ENCODE measurements at places on chromosomes 4 and X.
A peak's percentile ranks its signal among the peaks of the same experiment; 100 is the strongest.

DNA sequence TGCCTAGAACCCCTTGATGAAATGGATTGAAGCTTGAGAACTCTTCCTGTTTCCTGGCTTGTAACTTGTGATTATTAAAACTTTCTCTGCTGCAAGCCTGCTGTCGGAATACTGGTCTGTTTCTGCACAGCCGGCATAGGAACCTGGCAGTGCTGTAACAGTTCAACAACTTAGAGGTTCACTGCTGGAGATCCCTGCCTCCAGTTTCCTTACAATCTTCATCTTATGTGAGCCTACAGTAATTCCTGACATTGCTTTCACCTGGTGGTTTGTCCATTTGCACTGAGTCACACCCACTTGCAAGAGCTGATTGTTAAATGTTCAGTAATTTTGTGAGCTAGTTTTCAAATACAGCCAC, 1.3 kb upstream of the SEPSECS start:
- no peak for DNase-seq

- no peak for DNase-seq
Observed at GRCh38 chr4:6095023-6095752, 77.0 kb upstream of the C4orf50 start.

GRCh38 chr4:152572417-152573086, 36.7 kb upstream of the FBXW7 start:
- DNase-seq = no peak

DNA sequence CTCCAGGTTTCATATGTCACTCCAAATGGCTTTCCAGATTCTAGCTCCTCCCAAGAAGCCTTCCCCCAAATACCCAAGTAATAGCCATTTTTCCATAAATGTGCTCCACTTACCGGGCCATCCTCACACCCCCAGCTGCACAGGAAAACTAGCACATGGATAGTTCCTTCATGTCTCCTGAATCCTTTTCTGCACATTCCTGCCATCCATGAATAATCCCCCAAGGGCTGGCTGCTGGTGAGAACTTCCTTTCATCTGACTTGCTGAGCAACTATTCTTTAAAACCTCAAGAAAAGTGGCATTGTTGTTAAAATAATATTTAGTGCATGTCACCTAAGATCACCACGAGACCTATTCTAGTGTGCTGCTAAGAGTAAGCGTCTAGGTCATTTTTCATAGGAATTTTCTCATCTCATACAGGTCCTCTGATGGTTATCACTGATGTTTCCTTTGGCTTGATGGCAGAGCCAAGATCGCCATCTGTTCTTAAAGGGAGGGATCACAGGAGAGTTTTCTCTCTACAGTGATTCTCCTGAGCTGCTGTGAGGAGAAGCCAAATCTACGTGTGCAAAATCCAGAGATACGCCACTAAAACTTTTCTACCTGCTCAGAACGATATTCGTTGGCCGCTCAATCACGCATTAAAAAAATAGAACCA, 71.3 kb downstream of the MAP3K15 start:
- DNase-seq = no peak

GRCh38 chr4:23920716-23921446, 31.0 kb upstream of the PPARGC1A start:
- DNase-seq = no peak

DNA sequence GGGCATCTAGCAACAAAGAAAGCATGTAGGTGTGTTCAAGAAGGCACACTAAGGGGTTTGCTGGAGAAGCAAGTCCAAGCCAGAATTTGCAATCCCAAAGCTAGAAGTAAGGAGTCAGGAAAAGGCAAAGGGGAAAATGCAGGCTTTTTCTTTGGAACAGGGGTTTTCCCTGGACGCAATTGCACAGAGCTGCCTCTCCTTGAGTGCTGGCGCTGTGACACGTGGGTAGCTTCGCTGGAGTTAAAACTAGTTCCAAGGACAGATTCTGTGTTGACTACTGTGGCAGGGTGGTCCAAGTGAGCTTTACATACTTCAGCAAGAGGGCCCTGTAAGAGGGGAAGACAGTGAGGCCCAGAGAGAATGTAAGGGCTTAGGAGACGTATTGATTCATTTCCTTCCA, 277.1 kb downstream of the ADGRA3 start:
- DNase-seq = no peak

DNA sequence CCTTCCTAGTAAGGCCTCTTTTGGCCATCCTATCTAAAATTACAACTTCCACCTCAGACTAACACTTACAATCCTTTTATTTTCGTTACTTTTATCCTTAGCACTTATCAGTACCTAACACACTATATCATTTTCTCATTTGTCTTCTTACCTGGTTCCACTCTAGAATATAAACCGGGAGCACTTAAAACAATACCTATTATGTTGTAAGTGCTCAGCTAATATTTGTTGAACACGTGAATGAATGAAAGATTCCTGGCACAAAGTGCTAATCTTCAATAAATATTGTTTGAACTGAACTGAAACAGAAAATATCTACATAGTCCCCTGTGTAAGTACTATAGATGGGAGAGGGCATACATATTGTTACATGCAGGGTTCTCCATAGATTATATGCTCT, 14.4 kb downstream of the MGARP start:
- no peak for DNase-seq

DNA sequence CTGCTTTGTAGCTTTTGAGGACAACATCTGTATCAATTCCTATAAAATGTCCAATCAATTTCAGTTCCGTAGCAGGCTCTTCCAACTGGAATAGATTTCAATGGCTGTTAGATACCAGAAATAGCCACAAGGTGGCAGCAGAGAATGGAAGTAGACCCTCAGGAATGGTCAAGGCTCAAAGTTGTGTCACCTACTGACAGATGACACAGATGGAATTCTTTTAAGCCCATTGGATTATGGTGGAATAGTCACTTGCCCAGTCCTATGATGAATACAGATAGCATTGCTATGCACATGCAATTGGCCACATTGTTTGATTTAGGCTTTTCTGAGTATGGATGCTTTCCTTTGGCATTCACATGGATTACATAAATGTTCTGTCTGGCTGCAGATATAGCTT, 130.4 kb upstream of the RADX start:
- DNase-seq = no peak

DNA sequence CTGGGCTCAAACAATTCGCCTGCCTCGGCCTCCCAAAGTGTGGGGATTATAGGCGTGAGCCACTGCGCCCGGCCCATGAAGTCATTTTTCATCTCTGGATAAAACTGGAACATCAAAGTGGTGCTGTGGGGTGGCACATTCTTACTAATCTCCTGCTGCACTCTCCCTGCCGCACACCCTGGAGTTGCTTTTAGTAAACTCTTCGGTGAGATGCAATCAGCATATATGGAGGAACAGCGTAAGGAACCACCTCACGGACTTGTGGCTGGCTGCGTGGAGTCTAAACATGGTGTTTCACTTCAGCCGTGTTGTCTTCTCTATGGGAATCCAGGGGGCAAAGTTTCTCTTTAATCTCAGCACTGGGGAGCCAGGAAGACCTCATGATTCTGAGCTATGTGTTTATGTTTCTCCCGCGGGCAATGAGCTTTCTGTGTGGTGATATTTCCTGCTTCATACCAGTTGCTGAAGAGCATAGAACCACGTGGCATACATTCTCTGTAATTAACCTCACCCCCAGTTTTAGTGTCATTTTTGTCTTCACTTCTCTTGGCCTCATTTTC, 2.1 kb upstream of the RHOH start:
- no peak for DNase-seq

DNA sequence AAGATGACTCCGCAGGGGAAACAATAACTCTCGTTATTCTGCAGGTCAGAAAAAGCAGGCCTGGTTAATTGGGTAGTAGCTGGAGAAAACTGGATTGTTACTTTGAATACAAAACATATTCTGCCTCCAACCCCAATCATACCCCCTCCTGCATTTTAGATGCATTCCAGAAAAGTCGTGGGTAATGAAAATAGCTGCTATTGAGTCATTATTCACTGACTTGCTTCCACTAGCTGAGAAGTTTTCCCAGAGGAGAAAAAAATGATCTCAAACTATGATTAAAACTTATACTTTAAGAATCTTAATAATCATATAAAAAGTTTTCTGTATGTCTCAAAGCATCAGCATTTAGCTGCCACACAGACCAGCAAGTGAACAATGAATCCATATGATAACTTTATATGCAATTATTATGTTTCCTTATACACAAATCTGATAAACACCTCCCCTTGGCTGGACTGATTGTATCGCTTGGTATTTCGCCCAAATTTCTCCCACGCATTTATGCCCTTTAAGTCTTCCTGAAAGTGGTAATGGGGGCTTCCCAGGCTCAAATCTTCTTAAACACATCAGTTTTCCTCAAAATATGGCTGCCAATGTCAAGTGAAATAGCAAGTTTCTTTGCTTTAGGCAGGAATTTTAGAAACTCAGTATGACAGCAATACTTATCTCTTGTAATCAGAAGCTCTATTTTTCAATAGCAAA, 181.0 kb downstream of the LDB2 start:
- DNase-seq = no peak

DNA sequence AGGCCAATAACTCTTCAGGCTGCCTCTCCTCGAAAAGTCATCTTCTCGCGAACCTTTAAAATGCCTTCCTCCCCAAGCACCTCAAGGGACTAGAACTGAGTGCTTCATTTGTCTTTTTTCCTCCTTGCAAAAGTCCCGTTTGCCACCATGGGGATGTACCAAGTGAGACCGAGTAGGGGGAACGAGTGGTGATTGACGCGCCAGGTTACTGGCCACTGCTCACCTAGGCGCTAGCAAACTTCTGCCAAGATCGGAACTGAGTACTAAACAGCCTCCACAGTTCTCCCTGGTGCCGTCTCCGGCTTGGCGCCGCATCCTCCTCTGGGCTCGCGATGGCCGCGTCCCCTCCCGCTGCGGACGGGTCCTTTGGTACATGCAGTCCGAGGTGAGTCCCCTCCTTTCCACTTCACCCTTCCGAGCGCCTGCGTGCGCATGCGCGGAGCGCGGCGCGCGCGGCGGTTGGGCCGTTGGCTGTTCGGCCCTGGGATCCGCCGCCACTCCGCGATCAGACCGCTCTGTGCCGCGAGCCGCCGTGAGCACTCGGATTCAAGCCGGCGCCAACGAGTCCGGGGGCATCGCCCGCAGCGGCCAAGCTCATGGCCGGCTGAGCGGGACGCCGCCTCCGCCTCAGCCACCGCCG, at the start of gene CDK16:
TSS of gene CDK16 (plus strand) at position 402 of the 640 bp plus-strand sequence. CDS start 4,877 bp downstream, outside the sequence.
- peak; percentile 36 for DNase-seq

DNA sequence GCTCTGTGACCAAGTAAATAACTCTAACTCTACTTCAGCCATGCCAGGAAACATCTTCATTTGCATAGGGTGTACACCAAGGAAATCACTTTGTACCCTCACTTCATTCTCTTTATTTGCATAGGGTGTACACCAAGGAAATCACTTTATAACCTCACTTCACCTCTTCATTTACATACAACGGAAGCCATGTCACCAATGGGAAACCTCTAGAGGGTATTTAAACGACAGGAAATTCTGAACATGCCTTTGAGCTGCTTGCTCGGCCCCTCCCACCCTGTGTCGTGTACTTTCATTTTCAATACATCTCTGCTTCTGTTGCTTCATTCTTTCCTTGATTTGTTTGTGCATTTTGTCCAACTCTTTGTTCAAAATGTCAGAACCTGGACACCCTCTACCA, 848.1 kb upstream of the FRG1 start:
- no peak for DNase-seq

DNA sequence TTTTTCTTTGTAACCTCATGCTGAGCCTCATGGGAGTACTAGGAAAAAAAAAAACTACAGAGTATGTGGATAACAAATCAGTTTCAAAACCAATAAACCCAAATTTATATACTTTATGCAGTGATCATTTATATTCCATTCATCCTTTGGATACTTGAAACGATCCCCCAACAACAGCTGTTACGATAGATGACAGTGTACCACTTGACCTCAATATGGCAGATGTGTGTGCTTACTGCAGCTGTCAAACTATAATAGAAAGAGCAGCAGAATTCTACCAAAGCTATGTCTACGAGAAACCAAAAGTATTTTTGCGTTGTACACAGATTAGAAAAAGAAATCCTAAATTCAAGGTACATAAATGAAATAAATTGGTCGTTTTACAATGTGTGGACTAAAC, 337.8 kb downstream of the PDGFC start:
- DNase-seq = no peak

DNA sequence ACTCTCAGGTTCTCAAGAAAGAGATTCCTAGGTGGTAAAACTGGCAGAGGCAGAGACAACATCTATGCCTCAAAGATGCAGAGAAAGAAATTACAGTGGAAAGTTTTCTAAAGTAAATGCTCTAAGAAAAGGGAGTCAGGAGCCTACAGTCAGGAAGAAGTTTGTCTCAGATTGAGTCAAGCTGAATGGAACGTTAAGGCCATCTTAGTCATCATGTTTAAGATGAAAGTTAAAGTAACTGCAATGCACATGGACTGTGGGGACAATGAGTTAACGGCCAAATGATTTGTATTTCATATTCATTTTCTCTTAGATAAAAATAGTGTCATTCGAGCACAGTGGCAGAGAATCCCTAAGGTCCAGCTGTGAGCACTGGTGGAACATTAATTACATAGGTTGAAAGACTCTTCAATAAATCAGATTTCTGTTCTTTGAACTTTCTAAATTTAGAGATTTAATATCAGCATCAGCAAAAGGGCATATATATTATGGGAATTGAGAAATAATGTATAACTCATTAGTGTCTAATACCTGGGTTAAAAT, 384.6 kb downstream of the DTHD1 start:
- DNase-seq = no peak

DNA sequence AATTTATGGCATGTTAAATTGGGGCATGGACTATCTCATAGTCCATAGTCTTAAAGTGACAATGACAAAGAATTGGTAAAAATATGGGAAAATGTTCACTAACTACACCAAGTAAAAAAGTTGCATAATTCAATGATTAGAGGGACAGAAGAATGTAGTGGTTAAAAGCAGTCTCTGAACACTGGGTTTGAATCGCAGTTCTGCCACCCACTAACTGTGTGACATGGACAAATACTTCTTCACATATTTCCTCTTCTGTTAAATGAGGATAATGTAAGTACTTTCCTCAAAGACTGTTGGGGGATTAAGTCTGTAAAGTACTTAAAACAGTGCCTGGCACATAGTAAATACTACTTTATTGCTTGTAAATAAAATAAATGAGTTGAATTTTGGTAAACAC, 15.3 kb downstream of the COQ2 start:
- no peak for DNase-seq

DNA sequence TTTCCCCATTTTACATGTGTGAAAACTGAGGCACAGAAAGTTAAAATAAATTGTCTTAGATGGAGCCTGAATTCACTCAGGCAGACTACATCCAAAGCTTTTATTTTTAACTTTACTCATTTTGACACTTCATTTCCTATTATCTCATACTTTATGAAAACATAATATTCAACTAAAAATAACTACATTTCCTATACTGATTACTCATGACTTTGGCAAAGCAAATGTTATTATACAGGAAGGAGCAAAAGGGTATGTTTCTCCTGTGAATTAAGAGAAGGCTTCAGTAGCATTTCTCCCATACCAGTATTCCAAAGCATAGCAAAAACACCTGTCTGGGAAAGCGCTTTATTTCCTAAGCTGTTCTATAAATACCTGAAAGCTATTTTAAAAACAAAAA, 178.6 kb downstream of the ADAMTS3 start:
- DNase-seq = no peak

DNA sequence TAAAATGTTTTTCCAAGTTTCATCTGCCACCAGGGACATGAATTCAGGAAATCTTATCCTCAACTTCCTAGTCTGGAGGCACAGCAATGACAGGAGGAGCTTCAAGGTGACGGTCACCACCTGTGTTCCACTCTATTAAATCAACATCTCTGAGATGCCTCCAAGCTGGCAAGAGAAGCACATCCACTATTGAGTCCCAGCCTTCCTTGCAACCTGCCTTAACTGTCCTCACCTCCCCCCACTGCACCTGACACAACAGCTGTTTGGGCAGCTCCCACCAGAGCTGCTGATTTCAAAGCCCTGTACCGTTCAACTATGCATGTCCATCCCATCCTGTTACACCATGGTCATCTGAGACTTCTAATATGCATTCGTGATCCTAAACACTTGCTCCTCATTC, 123.4 kb downstream of the COL25A1 start:
- no peak for DNase-seq

All from stimulated activated CD4-positive, alpha-beta T cell treated with anti-CD3 and anti-CD28 coated beads, Interleukin-1b, Interleukin-23, amount 100 ng/mL, for 1 hour (primary cell).